Brain (organoid and tissue), 16 donors: ENCODE measurements at places on chromosomes 7 and 10.

DNA sequence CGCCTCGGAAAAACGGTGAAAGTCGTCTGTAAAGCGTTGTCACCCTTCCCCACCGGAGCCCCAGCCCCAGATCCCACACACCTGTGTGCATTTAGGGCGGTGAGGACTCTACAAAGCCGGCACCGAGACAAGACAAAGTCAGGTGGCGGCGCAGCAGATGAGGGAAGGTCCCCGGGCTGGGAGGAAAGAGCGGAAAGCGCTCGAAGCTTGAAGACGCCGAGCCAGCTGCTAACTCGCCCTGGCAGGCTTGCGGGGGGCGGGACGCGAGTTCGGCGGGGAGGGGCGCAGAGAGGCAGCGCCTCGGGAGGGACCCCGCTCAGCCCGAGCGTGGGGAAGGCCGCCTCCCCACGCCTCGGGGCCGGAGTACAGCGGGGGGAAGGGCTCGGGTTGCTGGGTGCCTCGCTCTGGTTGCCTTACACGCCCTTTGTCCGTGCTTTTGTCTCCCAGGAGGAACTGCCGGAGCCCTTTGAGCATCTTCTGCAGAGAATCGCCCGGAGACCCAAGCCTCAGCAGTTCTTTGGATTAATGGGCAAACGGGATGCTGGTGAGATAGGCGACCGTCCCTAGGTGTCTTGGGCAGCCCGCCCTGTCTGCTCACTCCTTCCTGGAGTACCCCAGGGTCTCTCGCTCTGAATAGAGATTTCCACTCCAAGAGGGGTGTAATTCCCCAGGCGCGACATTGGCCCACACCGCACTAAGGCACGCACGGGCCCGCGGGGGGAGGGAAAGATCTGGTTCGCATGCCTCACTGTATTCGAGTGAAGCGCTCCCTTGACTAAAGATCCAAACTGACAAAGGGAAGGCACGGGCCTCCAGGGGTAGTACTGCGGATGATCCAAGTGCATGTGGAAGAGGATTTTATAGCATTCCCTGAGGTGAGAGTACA, 1.6 kb downstream of the TAC1 start:
- DNase-seq, result peak; percentile 76

DNA sequence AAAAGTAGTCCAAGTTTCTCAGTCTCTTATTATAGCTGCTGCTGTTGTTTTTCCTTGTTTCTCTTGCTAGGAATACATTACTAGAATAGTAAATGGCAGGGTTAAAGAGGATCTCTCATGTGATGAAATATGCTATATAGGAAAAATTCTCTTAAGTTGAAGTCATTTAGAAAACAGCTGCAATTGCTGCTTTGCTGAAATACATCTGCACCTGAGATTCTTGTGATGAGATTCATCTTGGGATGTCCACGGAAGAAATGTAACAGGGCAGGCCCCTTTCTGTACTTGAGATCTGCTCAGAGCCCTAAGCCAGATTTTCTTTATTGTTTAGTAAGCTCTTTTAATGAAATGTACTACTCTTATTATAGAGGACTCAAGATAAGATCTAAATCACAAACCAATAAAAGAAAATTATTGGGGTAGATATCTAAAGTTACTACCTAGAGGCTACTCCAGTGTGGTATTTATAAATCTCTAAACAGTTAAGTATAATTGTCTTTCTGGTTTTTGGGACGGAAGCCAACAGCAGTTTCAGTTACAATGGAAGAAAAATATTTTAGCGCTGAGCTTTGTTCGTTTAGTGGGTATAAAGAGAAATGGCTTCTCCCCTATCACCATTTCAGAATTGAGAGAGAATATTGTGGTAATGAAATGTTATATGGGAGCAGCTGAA, 701.5 kb downstream of the KCNMA1 start:
- DNase-seq, result no peak

DNA sequence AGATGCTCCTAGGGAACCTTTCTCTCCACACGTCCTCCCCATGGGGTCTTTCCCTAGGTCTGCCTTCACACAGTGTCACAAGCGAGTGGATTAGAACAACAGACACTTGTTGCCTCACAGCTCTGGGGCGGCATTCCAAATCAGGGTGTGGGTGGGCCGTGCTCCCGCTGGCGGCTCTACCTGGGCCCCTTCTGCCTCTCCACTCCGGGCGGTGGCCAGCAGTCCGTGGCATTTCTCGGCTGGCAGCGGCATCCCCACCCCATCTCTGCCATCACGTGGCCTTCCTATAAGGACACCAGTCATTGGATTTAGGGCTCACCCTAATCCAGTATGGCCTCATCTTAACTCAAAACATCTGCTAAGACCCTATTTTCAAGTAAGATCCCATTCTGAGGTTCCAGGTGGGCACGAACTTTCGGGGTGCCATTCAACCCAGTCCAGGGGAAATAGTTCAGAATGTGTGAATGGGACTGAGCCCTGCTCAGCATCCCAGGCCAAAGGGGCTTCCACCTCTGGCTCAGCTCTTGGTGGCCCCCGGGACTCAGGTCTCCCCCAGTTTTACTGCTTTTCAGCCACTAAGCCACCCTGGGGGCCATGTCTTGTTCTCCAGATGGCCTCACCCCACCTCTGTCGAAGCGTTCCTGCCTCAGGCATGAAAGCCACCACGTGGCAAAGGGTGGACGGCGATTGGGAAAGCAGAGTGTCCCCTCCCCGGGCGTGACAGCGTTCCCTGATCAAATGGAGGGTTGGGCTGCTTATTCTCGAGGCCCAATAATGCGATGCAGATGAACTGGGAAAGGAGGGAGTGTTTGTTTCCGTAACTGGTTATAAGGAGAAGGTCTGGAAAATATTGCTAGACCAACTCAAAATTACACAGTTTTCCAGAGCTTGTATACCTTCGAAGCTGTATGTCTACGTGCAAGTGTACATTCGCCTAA, 350.0 kb downstream of the GLRX3 start:
- no peak for DNase-seq

DNA sequence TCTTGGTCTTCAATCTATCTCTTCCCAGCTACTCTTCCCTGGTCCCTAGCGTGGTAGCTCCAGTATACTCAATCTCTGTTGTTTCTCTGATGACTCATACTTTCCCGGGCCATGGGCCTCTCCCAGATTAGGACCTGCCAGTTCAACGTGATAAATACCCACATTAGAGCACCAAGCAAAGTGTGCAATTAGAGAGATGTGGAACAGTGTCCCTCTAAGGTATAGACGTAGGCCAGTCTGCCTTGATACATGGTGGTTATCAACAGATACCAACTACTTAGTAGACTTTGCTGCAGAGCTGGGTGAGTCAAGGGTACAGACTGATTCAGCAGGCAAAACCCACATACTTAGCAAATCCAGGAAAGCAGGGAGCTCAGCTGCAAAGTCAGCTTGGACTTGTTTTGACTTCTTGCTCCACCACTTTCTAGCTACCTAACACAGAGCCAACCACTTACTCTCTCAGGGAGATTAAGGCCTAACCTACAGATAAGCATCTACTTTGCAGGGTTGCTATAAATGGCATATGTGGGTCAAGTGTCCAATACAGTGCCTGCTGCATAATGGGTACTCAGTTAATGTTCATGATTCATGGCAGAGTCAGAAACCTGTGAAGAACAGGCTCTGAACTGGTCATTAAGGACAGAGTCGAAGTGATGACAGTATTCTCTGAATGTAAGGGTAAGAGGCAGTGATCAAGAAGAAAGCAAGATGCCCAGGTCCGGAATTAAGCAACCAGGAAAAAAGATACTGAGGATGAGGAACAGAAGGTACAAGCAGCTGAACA, 176.1 kb downstream of the CHN2 start:
- DNase-seq, result no peak

DNA sequence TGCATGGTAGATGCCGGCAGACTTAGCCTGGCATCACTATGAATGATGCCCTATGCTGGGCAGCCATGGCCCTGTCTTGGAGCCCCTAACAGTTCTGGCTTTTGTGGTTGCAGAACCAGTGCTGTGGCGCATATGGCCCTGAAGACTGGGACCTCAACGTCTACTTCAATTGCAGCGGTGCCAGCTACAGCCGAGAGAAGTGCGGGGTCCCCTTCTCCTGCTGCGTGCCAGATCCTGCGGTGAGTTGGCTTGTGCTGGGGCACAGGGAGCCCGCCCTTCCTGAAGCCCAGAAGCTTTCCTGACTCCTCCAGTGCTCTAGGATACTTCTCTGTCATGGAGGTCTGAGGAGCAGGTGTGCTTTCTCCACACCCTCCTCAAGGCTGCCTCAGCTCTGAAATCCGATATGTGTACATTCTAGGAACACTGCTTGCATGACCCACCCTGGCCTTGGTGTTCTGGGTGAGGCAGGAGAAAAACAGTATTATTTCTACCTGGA, 25.6 kb upstream of the SH2D4B start:
- no peak for DNase-seq

DNA sequence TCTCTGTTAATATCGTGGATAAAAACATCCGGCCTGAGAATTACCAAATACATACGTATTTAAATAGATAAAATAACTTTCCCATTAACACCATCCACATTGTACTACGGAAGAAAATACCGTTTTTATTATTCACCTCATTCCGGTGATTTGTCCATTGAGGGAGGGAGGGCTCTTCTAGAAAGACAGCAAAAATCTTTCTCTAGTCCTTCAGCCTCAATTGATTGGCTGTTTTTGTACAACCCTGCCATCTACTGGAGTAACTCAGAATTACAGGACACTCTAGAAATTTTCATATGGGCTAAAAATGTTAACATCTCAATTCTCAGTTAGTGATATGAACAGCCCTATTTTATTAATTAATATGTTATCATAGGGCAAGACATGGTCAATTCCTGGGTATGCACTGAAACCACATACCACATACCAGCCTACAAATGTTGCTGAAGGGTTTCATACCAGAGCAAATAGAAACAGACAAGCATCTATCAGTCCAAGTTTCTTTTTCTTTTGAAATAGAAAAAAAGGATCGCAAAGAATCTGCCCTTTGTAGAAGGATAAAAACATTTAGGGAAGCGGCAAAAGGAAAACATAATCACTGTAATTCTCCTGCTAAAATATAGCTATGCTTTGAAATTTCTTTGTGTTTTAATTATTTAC, 55.8 kb upstream of the CDCA7L start:
- DNase-seq, result peak; percentile 89

DNA sequence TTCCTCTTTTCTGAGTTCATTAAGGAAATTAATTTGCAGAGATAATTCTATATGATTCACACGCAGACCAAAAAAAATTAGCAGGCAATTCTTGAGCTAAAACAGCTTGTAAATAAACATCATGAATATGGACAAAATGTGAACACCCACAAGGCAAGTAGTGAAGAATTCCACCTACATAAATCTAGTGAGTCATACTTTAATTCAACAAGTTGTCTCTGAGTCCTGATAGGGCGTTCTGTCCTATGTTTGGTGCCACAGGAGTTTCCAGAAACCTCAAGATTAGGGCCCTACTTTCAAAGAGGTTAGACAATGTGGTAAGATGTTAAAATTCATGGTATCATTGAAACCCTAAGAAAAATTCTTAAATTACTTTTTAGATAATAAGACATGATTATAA, 122.3 kb downstream of the SGMS1 start:
- no peak for DNase-seq

DNA sequence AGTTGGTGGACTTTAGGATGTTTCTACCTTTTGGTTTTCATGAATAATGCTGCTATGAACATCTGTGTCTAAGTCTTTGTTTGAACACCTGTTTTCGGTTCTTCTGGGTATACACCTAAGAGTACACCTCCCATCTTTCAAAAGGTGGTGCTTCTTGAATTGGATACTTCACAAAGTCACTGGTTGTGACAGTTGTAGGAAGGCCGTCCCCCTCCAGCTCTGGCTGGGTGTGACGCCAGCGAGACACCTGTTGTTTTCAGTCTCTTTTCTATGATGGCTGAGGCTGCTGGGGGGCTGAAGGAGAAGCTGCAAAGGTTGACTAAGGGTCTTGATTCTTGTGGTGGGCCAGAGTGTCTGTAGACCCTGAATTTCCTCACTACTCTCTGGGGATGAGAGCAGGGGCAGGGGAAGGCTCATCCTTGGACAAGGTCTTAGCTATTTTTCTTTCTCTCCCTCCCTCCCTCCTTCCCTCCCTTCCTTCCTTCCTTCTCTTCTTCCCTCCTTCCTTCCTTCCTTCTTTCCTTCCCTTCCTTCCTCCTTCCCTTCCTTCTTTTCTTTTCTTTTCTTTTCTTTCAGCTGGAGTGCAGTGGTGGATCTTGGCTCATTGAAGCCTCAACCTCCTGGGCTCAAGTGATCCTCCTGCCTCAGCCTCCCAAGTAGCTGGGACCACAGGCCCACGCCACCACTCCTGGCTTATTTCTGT, 5.6 kb downstream of the NEURL1 start:
- no peak for DNase-seq

DNA sequence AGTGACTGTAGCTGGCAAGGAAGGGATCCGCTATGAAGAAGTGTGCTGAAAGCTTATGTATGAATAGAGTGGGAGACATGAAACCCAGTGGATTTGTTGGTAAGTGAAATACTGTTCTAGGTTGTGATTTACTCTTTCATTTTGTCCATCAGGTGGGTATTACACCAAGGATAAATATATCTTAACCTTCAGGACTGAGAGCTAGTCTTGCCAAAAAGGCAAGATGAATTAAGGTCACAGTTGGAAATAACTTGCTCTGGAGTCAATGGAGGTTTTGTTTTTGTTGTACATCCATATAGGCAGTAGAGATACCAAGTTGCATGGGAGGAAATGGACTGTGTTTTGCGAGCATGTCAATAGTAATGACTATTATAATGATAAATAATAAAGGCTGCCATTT, 190.6 kb downstream of the TMEM178B start:
- DNase-seq, result no peak

GRCh38 chr7:117088623-117089194, 135.4 kb downstream of the ST7 start:
- no peak for DNase-seq

DNA sequence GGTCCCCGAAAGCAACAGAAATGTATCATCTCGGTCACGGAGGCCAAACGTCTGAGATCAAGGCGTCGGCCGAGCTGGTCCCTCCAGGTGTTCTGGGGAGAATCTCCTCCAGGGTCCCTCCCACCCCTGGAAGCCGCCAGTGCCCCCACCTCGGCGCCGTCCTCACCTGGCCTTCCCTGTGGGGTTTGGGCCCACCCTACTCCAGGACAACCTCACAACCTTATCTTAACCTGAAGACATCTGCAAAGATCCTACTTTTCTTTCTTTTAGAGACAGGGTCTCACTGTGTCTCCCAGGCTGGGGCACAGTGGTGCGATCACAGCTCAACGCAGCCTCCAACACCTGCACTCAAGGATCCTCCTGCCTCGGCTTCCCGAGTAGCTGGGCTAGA, 33.4 kb downstream of the ADAP1 start:
- DNase-seq, result no peak

- peak; percentile 15 for DNase-seq
Measured at GRCh38 chr10:115441907-115442545, 348.9 kb downstream of the ATRNL1 start.

- DNase-seq, result no peak
Measured at GRCh38 chr7:92557808-92558362, 29.3 kb downstream of the RBM48 start.

DNA sequence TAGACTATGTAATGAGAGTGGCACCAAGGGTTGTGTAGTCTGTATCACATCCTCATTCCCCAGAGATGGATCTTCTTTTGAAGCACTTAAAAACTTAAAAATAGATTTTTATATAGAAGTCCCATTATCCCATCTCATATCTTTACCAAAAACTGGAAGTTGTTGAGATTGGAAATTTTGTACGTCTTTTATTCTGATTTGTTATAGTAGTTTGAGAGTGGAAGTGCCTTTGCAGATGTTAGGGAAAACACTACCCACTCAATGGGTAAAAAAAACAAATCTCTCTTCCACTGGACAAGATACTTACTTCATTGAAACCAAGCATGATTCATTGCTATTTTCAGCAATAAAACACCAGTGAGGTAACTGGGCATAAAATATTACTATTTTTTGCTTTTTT, 184.4 kb downstream of the MACC1 start:
- DNase-seq, result no peak
